ENCODE measurements at places on chromosomes 11 and 22. TPM values are rescaled to one million over a fixed set of nuclear protein-coding genes. Genes with fewer than 3 reads are reported as not detected.

SHANK3 gene
- 17.3 TPM for total RNA-seq

PGA3 gene
- not detected for total RNA-seq

C11orf91 gene
- 0.11 TPM for total RNA-seq

MAPK8IP2 gene
- 0.26 TPM for total RNA-seq

FXYD2 gene
- 0.98 TPM for total RNA-seq

IGLL1 gene
- total RNA-seq = not detected

PHRF1 gene
- 19.3 TPM for total RNA-seq

ANGPTL5 gene
- 0.17 TPM for total RNA-seq

CD248 gene
- 0.09 TPM for total RNA-seq

SLC5A4 gene
- total RNA-seq = 5.7 TPM

PARVG gene
- total RNA-seq = 0.11 TPM

GTSE1 gene
- total RNA-seq = 1.3 TPM

DTX4 gene
- 12.5 TPM for total RNA-seq

CCDC73 gene
- under 0.01 TPM for total RNA-seq

PLAAT5 gene
- total RNA-seq = not detected

OR51B5 gene
- total RNA-seq = not detected

CHST1 gene
- total RNA-seq = 0.65 TPM

OR52A5 gene
- total RNA-seq = not detected

CARNS1 gene
- total RNA-seq = 0.22 TPM

OR51I1 gene
- total RNA-seq = not detected

SMC1B gene
- not detected for total RNA-seq

SGSM1 gene
- 5.9 TPM for total RNA-seq

OR8G1 gene
- total RNA-seq = not detected

PRR33 gene
- not detected for total RNA-seq

DEUP1 gene
- not detected for total RNA-seq

MS4A2 gene
- not detected for total RNA-seq

GAL gene
- 0.17 TPM for total RNA-seq

RBMXL2 gene
- total RNA-seq = not detected

FAM227A gene
- 0.60 TPM for total RNA-seq

TNNI2 gene
- total RNA-seq = not detected

FBLN1 gene
- total RNA-seq = 0.09 TPM

BLID gene
- total RNA-seq = 0.11 TPM

TRIM6 gene
- total RNA-seq = 1.5 TPM

SERPING1 gene
- total RNA-seq = not detected

MS4A6E gene
- total RNA-seq = not detected

LIN7C gene
- total RNA-seq = 40.7 TPM

JAML gene
- total RNA-seq = 0.11 TPM

ARHGAP42 gene
- 7.0 TPM for total RNA-seq

EXPH5 gene
- total RNA-seq = under 0.01 TPM

POTEH gene
- total RNA-seq = not detected

SAA2 gene
- total RNA-seq = not detected

NNMT gene
- 52.1 TPM for total RNA-seq
